Glomerular endothelial cell (primary cell): ENCODE measurements at places on chromosomes 12 and 14. TPM values are rescaled to one million over a fixed set of nuclear protein-coding genes. Genes with fewer than 3 reads are reported as not detected.

- DNase-seq, result no peak
Measured at GRCh38 chr12:120439646-120440247, 1.8 kb downstream of the COX6A1 start.

GRCh38 chr14:89648510-89648909 lies 231.5 kb upstream of the FOXN3 start:
- no peak for DNase-seq

DNA sequence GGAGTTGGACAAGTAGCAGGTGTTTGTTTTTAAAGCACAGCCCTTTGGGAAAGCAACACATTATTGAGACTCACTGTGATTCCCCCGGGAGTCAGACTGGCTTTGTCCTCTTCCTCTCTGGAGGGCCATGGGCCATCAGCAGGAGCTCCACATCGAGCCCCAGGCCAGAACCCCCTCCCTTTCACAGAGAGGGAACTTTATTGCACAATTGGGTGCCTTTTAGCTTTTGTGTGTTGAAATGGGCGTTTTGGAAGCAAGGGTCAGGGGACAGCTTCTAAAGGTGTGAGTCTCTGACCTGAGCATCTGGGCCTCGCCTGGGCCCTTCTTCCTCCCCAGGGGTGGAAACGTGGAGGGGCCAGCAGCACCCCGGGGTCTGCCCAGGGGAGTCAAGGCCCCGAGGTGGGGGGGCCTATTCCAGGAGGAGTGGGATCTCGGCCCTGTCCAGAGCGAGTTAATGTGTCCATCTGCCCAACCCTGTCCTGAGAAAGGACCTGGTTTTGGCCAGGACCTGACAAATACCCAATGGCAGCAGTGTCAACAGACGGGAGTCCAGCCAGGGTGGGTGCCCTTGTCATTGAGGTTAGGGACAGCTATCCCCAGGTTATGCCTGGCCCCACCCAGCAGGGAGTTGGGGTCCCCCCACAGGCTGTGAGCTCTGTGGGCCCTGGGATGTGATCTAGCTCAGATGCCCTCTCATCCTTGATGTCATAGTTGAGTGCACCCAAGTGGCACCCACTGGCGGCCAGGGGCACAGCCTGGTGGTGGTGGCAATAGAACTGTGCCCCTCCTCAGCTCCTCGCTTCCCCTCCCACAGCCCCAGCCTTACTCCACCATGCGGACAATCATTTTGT lies 37.1 kb downstream of the SLC8B1 start:
- DNase-seq, result no peak

DNA sequence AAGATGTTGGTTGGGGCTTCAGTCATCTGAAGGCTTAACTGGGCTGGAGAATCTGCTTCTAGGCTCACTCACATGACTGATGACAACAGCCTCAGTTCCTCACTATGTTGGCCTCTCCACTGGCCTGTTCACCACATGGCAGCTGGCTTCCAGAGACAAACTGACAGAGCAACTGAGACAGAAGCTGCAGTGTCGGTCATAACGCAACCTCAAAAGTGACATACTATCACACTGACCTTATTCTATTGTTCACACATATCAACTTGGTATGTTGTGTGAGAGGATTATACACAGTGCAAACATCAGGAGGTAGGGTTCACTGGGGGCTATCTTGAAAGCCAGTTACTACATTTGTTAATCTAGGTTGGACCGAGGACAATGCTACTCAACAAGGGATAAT lies 92.9 kb downstream of the PAWR start:
- DNase-seq, result no peak

DNA sequence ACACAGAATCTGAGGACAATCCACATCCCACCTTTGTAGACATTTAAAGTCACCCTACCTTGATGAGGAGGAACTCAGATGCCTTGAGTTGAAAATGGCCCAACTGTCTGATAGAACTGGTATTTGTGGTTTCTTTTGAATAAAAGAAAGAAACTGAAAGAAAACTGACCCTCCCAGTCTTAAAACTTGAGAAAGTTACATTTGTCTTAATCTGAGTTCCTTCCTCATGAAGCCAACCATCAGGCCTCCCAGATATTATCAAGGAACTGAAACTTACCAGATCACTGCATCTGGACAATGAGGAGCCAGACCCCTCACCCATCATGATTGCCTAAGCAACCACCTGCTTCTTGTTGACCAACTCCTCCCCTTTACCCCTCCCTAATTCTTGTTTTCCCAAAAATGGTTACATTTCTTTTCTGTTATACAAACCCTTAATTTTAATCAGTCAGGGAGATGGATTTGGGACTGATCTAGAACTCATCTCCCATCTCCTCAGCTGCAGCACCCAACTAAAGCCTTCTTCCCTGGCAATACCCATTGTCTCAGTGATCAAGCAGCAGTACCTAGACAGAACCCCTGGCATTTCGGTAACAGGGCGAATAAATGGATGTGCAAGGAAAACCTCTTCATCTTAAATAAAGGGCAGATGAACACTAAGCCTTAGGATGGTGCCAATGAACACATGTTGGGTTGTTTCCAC lies 72.0 kb upstream of the RESF1 start:
- no peak for DNase-seq

DNA sequence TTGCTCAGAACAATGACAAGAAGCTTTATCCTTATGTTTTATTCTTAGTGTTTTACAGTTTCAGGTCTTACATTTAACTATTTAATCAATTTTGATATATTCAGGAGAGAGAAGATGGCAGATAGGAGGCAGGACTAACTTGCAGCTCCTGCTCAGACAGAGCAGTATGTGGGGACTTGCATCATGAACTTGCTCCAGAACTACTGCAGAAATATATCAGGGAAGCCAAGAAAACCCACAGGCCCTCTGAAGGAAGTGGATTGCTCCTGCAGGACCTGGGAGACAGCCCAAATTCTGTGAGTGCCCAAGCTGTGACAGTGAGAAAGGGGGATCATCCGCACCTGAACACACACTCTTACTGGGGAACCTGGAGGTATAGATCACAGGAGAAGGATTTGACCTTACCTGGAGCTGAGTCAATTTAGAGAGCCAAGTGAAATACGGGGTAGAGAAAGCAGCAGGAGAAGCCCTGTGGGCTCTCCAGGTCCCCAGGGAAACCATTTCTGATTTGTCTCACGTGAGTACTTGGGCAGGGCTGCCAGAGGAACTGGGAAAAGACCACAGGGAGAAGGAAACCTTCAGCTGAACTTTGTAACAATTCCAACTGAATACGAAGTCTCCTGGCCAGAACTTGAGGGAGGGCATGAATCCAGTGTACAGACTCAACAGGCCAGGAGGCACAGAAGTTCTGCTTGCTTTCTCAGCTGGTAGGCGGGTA lies 28.9 kb upstream of the TSPAN8 start:
- no peak for DNase-seq

DNA sequence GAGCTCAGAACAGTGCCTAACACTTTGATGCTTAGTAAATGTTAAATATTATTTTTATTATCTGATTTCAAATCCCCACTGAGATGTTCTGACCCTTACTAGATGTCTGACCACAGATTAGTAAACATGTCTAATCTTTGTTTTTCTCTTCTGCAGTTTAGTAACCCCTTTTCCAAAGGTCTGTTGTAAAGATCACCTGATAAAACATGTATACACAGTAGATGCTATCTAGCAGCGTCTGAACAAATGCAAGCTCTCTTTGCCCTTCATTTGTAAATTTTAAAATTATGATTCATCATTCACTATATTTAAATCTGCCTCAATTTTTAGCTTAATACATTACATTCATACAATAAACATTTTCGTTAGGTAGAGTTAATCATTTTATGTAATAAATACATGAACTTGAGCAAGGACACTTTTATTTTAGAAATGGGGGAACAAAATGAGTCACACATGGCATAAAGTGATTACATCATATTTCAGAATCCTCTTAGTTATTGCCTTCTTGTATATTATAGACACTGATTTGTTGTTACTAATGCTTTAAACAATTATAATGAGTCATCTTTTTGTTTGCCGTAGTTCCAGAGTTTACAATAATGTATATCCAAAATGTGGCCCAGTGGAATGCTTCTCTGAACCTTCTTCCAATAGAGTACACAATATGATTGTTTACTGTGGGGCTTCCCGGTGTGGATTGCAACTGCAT lies 1.7 kb upstream of the OR4K5 start:
- no peak for DNase-seq

GRCh38 chr12:64083285-64084210 lies 138.5 kb downstream of the KICS2 start:
- no peak for DNase-seq

GRCh38 chr14:105666420-105666819 lies 140.0 kb downstream of the TMEM121 start:
- no peak for DNase-seq

- no peak for DNase-seq
Measured at GRCh38 chr12:27859648-27860047, 79.6 kb upstream of the MANSC4 start.

DNA sequence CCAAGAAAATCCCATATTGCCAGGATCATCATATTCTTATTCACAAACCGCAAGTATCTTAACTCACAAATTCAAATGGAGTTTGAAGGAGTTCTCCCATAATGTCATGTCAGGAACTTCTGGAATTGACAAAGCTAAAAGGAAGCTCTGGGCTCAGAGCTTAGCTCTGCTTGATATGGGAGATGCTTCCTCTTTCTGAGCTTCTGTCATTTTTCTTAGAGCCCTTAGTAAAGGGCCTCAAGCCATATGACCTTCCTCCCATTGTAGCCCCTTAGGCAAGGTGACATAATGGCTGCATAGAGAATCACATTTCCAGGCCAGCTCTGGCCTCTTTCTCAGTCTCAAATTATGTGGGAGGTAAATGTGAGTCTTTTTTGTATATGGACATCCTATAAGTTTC lies 40.9 kb downstream of the SLC4A8 start:
- DNase-seq, result no peak

GRCh38 chr14:54944737-54945391 lies 42.2 kb upstream of the GCH1 start:
- DNase-seq, result no peak

GRCh38 chr12:58584880-58585279 lies 335.4 kb downstream of the LRIG3 start:
- no peak for DNase-seq

- DNase-seq, result no peak
Measured at GRCh38 chr12:9273276-9273675, 65.1 kb upstream of the PZP start.

- DNase-seq, result no peak
Measured at GRCh38 chr14:24875991-24876878, 173.7 kb downstream of the STXBP6 start.

- no peak for DNase-seq
Measured at GRCh38 chr14:61602003-61602732, 93.1 kb upstream of the HIF1A start.

DNA sequence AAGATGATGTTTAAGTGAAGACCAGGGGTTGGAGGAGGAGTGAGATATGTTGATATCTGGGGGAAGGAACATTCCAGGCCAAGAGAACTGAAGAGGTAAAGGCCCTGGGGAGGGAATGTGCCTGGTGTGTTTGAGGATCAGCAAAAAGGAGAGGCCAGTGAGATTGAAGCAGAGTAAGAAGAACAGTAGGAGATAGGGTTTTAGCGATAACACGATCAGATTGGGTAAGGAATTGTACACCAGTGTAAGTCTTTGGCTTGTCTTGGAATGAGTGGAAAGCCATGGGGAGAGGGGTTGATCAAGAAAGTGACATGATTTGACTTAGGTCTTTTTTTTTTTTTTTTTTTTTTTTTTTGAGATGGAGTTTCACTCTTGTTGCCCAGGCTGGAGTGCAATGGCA lies 4.8 kb downstream of the TROAP start:
- DNase-seq, result no peak

GRCh38 chr12:66144791-66145754 lies 14.5 kb upstream of the LLPH start:
- peak; percentile 72 for DNase-seq

DNA sequence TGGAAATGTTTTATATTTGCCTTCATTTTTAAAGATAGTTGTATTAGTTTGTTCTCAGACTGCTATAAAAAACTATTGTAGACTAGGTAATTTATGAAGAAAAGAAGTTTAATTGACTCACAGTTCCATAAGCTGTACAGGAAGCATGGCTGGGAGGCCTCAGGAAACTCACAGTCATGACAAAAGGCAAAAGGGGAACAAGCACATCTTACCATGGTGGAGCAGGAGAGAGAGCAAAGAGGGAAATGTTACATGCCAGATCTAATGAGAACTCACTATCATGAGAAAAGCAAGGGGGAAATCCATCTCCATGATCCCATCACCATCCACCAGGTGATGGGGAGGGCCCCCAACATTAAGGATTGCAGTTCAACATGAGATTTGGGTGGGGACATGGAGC lies 35.5 kb upstream of the UNC79 start:
- no peak for DNase-seq

GRCh38 chr14:27278341-27278740 lies 680.5 kb upstream of the NOVA1 start:
- no peak for DNase-seq

DNA sequence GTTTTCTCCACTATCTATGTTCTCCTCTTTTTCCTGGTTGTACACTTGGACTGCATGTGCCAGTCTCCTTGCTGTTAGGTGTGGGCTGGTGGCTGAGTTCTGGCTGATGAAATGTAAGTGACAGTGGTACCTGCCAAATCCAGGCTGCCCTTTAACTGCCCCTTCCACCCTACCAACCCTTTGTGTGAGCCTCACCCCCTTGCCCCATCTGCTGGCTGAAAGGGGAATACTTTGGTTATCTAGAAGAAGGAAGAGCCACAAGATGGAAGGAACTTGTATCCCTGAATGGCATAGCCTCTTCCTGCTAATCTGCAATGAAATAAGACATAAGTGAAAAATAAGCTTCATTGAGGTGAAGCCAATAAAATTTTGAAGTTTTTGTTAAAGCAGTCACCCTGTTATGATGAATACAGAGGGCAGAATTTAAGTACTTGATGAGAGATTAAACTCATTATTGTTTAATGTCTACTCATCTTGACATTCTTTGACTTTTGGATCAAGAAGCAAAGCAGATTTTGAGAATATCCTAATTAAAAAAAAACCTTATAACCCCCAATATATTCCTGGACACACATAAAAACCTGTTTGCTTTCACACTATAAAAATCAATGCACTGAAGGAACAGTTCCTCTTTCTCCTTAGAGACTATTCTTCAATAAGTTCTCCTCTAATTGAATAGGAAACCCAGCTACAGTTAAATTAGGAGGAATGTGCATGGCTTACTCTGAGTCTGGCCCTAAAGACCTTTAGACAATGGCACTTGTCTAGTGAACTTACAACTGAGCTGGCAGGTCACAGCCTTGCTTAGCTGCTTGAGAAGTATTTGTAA lies 262.6 kb upstream of the BTG1 start:
- no peak for DNase-seq

- DNase-seq, result no peak
Measured at GRCh38 chr12:27382171-27382795, 49.6 kb downstream of the BMAL2 start.

FBLN5 gene
- total RNA-seq, result 1.1 and 5.7 TPM in 2 replicates

SDS gene
- not detected in 2 replicates for total RNA-seq

NEUROD4 gene
- total RNA-seq, result not detected in 2 replicates

DAZAP2 gene
- total RNA-seq, result 204 and 248 TPM in 2 replicates

TRHDE gene
- 1.5 and 2.9 TPM in 2 replicates for total RNA-seq

LTB4R gene
- total RNA-seq, result 5.3 and 7.9 TPM in 2 replicates

CCDC88C gene
- 32.8 and 40.6 TPM in 2 replicates for total RNA-seq

PRB2 gene
- not detected in 2 replicates for total RNA-seq

SLC5A8 gene
- total RNA-seq, result not detected in 2 replicates

NOVA1 gene
- total RNA-seq, result 0.87 and 4.5 TPM in 2 replicates

REP15 gene
- total RNA-seq, result 2.0 and 3.3 TPM in 2 replicates

LTB4R2 gene
- total RNA-seq, result 1.8 and 8.4 TPM in 2 replicates

CFAP54 gene
- total RNA-seq, result 7.5 and 11.7 TPM in 2 replicates

SIRT4 gene
- total RNA-seq, result 0.24 and 0.88 TPM in 2 replicates

GUCY2C gene
- total RNA-seq, result not detected in 2 replicates

P2RX2 gene
- not detected in 2 replicates for total RNA-seq

RAB3IP gene
- total RNA-seq, result 8.9 and 12.9 TPM in 2 replicates
